ENCODE measurements at places on chromosomes 2 and 18. TPM values are rescaled to one million over a fixed set of nuclear protein-coding genes. Genes with fewer than 3 reads are reported as not detected.

MC5R gene
- total RNA-seq, result not detected

GREB1 gene
- 0.21 TPM for total RNA-seq

IL37 gene
- not detected for total RNA-seq

GYPC gene
- 7.7 TPM for total RNA-seq

RIF1 gene
- total RNA-seq, result 37.6 TPM

KLHL14 gene
- total RNA-seq, result 0.24 TPM

WDSUB1 gene
- 4.6 TPM for total RNA-seq

SPEG gene
- total RNA-seq, result 1.5 TPM

VAPA gene
- total RNA-seq, result 255 TPM

MROH2A gene
- not detected for total RNA-seq
